Stimulated activated CD4-positive, alpha-beta T cell treated with anti-CD3 and anti-CD28 coated beads, Interleukin-1b, Interleukin-23, amount 100 ng/mL, for 1 hour (primary cell): ENCODE measurements at places on chromosomes 12 and 14.

DNA sequence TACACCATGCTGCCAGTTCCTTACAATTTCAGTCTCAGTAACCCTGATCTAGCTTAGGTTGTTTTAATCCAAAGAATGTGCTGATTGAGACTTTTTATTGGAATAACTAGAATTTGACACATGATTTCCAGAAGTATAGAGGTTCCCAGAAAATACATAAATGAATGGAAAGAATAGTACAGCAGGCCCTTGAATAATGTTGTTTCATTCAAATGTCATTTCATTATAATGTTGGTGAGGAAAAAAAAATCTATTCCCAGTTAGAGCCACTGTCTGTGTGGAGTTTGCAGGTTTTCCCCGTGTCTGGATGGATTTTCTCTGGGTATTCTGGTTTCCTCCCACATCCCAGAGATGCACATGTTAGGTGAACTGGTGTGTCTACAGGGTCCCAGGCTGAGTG is 273.5 kb upstream of the GARIN6 start:
- no peak for DNase-seq

- no peak for DNase-seq
Measured at GRCh38 chr14:61482348-61483206, 161.2 kb downstream of the PRKCH start.

DNA sequence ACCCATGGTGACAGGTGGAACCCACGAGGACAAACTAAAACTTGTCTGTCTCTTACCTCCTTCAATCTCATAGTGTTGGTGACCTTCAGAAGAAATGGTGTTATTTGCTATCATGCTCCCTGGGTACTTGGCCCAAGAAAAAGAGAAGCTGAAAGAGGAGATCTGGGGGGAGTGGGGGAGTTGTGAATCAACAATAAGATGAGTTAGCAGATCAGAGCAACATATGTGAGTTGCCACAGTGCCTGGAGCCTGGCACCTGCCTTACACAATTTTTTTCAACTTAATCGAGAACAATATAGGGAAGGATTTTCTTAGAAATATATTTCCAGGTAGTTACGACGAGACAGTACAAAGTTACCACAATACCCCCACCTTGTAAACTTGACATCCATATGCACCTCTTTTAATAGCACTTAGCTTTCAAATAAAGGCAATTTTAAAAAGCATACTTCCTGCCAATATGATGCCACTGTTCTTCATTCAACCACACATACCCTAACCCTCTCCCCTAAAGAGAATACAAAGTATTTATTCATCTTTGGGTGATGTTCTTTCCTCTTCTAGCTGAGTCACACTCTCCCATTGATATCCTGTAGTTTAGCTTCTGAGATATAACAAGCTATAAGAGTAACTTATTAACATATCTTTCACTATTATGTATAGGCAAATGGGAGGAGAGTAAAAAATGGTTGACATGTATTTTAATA is 424.1 kb upstream of the OR4E1 start:
- DNase-seq: no peak

DNA sequence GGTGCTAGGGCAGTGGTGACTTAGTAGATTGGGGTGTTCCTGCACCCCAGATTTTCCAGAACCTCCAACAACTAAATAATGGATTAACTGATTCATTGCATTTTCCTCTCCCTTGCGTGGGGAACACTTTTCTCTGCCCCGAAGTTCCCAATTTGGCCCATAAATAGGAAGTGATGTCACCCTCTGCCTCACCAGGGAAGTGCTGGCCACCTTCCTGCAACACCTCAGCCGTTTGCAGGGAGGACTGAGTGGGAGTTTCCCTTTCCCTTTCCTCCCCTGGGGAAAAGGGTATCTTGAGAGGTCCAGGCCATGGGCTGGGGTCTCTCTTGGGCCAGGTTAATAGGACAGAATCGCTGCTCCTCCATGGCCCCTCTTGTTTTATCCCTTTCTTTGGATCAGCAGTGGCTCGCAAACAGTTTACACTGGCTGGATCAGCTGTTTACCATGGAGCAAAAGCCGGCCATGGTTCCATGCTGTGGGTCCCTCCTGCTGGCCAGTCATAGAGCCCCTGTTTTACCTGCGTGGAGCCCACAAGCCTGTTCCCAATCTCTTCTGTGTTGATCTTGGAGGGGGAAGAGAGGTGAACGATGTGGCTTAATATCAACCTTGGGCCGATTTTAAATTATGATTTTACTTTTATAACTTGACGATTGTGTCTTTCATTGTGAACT is 91.6 kb upstream of the VRK1 start:
- DNase-seq: no peak

DNA sequence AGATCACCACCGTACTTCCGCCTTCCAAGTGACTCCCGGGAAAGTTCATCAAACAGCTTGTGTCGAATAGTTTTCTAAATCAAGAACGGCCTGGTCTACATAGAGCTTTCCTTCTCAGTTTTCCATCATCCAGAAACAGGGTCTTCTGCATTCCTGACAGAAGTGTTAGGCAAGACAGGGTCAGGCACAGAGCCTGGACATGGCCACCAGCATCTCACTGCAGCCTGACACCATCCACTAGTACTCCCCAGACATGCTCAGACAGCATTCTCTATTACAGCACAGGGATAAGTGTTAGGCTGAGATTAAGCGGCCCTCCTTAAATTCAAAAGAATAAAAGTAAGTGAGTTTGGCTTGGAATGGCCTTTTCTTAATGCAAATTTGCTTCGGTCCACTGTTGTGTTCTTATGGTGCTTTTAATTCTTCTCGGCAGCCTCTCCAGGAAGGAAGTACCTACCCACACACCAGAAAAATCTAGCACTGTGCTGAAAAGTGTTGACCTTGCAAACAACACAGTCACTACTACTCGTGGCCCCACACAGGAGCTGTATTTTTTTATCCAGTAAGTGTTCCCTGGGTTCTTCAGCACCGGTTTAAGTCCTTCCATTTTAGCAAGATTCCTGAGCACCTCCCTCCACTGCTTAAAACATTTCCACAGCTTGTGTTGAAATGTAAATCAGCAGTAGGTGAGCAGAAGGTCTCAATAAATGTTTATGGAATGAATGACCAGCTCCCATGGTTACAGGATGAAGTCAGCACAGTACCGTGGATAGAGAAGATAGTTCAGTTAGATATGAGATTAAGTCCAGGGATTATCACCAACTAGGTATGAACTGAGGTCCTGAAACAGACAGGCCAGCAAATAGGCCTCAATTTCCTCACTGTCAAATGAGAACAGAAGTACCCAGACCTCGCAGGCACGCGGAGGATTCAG is 44.1 kb downstream of the SETD3 start:
- no peak for DNase-seq

DNA sequence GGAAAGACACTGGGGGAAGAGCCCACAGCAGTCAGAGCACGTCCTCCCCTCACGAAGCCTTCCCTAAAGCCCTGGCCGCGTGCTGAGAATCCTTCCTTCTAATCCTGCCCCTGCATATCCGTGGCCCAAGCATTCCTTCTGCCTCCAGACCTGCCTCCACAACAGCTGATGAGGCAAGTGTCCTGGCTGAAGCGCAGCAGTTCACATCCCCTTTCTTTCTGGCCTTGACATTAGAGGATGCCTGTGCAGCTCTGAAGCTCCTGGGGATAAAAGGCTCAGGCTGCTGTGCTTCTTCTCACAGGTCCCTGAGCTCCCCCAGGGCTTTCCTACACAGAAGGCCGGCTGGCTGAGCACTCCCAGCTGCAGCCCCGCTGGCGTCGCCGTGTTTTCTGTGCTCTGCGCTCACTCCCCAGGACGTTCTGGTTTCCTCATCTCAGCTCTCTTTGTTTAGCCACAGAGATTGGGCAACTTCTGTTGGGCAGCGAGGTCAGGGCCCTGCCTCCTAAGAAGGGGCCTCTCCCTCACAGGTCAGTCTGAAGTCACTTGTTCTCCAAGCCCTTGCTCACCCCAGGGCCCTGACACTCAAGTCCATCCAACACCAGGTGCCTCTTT is 45.8 kb downstream of the NINJ2 start:
- DNase-seq: no peak

DNA sequence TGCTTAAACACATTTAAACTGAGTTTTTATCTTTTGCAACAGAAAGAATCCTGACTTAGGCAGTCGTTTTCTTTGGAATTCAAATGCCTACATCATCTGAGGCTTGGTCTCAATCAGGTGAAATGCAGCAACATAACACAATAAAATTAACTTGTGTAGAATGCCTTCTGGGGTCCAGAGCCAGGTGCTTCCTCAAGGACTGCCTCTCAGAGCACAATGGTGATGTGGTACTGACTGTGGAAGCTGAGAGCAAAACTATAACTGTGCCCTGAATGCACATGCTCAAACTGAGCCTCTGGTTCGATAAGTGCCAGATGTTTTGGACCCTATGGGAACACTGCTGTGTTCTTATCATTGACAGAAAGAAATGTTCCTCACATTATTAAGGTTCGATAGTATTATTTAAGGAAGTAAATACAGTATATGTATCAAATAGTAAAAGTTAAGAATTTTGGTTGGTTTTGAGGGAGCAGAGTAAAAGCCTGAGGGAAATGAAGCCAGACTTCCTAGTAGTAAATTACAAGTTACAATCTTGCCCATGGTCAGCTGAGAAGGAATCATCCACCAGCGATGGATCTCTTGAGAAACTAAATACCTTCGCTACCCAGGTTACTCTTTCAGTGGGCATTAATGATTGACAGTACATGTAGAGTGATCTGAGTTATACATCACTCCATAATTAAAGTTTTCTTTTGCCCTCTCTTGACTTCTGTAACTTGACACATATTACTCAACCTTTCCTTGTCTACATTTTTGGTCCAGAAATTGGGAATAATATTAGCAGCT is 122.9 kb upstream of the ATP2B1 start:
- no peak for DNase-seq

DNA sequence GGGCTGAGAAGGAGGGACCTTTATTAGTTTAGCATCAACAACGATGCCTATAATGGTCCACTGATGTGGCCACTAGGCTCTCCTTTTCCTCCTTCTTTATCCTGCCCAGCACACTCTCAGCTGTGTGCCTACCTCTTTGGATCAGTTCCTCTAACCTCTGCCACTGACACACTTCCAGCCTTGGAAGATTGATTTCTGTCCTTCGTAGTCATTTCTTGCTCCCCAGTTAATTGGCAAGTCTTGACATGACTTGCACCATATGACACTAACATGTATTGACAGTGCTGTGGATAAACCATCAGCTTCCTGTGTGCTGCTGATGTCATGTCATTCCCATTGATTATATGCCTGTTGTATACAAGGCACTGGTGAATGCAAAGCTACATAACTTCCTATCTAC is 90.2 kb upstream of the PLEKHG7 start:
- DNase-seq: no peak

GRCh38 chr14:100199240-100199860 is 39.6 kb upstream of the YY1 start:
- DNase-seq: no peak

DNA sequence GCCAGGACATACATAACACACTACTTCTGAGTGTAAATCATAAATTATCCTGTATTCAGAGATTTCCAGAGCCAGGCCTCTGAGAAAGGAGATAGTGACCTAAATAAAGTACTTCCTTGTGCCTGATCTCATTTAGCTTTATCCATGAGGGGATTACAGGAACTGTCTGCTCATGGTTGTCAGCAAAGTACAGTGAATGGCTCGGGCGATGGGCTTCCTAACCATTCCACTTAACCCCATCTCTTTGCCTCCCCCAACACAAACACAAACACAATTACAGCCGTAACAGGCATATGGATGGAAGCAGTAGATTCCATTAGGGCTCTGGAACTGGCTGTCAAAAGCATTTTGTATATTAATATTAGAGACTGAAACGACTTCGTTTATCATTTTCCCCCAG is 206.7 kb upstream of the CPNE8 start:
- no peak for DNase-seq

- DNase-seq: no peak
Measured at GRCh38 chr14:21796916-21797315, 123.3 kb upstream of the OR4E1 start.

GRCh38 chr12:131066207-131066885 is 112.6 kb downstream of the ADGRD1 start:
- no peak for DNase-seq

GRCh38 chr12:105279460-105280056 is 43.6 kb upstream of the APPL2 start:
- DNase-seq: no peak

GRCh38 chr14:58659846-58660245 is 22.1 kb downstream of the DACT1 start:
- no peak for DNase-seq

DNA sequence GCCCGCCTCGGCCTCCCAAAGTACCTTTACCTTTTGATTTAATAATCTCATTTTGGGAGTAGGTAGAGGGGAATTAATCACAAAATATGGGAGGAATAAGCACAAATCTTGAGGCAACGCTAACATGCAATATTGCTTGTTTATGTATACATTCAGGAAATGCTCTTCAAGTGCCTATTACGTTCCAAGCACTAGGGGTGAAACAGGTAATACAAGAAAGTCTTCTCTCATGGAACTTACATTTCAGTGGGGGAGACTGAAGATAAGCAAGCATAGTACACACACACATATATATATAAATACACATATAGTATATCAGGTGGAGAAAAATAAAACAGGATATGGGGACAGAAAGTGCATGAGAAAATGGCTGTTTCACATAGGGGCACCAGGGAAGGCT is 19.0 kb upstream of the ERC1 start:
- DNase-seq: no peak

- no peak for DNase-seq
Measured at GRCh38 chr12:5964913-5965900, 20.1 kb upstream of the ANO2 start.

- DNase-seq: no peak
Measured at GRCh38 chr14:50607181-50607580, 47.2 kb downstream of the ATL1 start.

- no peak for DNase-seq
Measured at GRCh38 chr14:50926851-50927386, 17.4 kb downstream of the PYGL start.
